Esophagus muscularis mucosa (tissue), 4 donors: ENCODE measurements at places on chromosomes 3 and 15. TPM values are rescaled to one million over a fixed set of nuclear protein-coding genes. Genes with fewer than 3 reads are reported as not detected.

DNA sequence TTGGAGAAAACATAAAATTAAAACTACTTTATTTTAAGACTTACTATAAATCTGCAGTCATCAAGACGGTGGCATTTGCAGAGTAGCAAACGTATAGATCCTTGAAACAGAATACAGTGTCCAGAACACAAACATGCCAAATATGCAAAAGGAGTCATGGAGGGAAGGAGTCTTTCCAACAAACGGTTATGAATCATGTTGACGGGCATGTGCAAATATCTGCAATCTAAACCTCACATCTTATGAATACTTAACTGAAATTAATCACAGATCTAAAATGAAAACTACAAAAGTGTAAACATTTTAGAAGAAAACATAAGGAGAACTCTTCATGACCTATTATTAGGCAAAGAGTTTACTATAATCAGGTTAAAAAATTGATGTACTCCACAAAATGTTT lies 69.4 kb downstream of the TFRC start:
- DNase-seq: no peak

GRCh38 chr3:158158969-158159368 lies 49.1 kb downstream of the RSRC1 start:
- DNase-seq: no peak

GRCh38 chr3:50047426-50047825 lies 41.3 kb upstream of the RBM5 start:
- DNase-seq: no peak

- no peak for DNase-seq
These were observed 72.7 kb upstream of the ABI3BP start for GRCh38 chr3:101065962-101066361.

GRCh38 chr3:138060792-138061191 lies 50.8 kb downstream of the CLDN18 start:
- DNase-seq: no peak

DNA sequence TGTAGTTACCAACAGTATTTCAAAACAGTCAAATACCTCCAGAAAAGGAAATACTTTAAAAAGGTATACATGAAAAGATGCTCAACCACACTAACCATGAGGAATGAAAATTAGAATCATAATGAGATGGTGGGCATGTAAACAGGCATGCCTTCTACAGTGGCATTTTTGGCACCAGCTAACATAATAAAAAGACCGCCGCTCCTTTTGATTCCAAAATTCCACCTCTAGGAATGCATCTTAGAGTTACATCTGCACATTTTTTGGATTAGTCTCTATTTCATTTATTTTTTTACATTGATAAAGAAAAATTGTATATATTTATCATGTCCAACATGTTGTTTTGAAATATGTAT lies 37.0 kb upstream of the SPTBN5 start:
- DNase-seq: no peak

DNA sequence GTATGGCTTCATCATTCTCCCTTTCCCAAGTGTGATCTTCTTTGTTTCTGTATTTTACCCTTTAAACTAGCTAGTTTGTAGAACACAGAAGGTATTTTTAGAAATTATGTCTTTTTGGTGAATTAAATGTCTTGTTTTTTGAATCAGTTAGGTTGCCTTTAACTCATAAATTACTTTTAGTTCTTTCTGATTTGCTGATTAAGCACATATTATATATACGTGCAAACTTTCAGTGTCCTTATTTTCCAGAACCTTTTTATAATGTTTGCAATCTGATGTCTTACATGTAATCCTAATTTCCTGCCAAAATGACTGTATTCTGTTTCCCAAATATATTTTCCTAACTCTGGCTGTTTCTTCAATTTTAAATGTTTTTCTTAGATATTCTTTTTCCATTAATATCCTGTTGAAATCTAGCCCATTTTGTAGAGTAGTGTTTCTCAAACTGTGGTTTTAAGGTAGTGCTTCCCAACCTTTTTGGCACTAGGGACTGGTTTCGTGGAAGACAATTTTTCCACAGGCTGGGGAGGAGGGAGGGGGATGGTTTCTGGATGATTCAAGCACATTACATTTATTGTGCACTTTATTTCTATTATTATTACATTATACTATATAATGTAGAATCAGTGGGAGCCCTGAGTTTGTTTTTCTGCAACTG lies 51.8 kb downstream of the CHD2 start:
- DNase-seq: no peak

DNA sequence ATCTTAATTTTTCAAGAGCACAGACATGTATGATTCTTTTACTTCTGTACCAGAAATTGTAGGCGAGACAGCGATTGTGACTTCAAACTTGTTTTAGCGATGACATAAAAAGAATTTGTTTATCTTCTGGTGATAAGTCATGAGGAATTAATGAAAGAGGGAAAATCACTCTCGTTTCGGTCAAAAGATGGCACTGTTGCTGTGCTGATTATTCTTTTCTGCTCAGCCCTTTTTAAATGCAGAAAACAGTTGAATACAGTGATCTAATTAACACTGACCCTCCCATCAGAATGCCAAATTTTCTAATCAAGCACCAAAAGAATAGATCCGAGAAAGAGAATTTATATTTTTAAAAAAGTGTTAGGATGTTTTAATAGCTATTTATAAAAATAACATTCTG lies 52.6 kb downstream of the NSUN3 start:
- DNase-seq: no peak

DNA sequence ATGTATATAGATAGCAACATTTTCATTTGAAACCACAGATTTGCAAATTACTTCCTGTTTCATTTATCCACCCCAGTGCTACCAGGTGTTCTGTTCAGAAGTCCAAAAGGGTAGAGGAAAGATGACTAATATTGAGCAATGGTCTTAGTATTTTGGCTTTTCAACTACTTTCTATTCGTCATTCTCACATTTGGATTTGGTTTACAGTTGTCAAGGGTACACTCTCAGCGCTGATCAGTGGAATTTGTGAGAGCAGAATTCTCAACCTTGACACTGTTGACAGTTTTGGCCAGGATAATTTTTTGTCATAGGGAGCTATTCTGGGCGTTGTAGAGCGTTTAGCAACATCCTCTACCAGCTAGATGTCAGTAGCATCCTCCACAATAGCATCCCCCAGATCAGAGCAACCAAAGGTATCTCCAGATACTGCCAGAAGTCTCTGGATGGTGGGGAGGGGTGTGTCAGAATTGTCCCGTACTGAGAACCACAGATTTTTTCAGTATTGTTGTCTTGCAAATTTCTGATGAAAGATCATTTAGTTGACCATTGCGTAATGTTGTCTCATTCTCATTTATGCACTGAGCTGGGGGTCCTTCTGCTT lies 4.2 kb downstream of the HMCES start:
- no peak for DNase-seq

DNA sequence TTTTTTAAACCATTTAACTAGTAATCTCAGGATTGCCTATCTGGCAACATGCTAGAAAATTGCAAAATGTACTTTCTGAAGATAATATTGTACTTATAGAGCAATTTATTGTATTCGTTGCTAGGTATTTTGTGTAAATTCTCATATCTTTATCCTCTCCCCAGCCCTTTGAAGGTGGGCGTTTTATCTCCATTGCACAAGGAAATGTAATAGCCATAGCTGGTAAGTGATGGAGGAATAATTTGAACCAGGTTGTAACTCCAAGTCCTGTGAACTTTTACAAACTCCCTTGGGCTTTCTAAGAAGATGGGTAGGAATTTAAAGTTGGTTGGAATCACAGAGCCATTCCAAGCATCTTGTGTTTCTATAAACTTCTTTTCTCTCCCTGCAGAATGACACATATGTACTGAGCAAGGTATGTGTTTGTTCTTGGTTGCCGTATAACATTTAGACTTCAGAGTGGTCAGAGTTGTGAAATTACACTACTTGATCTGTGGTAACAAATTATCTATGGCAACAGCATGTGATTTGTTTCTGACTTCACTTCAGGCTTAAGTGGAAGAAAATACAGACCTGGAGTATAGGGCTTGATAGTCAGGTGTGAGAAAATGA lies 170.9 kb downstream of the AKAP13 start:
- DNase-seq: no peak

DNA sequence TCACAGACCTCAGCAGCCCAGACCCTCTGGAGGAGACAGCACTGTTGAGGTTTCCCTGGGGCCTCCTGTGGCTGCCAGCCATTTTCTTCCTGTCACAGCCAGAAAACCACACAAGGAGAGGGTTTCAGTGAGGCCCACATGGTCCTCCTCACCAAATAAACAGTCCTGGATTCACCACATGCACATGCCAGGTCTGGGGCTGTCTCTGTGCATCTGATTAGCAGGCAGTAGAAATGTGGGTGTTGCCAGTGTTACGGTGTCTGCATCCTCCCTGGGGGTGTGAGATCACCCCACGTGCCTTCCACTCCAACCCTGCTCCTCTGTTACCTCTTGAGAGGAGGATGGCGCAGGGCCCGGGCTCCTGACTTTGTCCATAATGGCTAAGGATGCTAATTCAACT lies 140.4 kb downstream of the CHDH start:
- DNase-seq: no peak

DNA sequence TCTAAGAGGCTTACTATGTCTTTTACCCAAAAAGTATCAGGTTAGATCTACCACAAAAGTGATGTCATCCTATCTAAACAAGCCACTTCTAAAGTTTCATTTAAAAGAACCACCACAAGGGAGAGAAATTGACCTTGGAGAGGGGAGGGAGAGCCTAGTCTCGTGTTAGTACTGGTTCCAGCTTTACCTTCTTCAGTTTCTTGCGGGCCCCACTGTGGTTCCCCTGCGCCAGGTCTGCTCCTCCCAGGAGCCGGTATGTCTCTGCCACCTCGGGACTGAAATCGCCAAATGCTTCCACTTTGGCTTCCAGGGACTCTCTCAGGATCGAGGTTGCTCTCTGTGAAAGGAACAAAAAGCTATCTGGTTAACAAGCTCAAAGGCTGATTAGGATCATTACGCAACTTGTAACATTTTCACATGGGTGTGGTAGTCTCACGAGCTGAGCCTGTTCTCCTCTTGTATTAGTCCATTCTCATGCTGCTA lies 51.1 kb downstream of the SYNM start:
- DNase-seq: no peak

DNA sequence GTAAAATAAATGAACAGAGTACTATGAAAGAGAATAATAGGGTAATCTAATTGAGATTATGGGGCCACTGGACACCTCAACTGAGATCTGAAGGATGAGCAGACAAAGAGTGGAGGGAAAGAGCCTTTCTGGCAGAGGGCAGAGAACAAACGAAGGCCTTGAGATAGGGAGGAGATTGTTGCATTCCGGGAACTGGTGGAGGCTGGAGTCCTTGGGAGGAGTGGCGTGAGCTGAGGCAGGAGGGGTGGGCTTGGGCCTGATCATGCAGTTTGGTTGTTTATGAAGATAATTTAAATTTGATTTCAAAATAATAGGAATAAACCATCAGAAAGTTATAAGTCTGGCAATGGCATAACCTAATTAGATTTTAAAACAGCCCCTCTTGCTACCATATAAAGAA lies 59.5 kb upstream of the GALNT15 start:
- no peak for DNase-seq

DNA sequence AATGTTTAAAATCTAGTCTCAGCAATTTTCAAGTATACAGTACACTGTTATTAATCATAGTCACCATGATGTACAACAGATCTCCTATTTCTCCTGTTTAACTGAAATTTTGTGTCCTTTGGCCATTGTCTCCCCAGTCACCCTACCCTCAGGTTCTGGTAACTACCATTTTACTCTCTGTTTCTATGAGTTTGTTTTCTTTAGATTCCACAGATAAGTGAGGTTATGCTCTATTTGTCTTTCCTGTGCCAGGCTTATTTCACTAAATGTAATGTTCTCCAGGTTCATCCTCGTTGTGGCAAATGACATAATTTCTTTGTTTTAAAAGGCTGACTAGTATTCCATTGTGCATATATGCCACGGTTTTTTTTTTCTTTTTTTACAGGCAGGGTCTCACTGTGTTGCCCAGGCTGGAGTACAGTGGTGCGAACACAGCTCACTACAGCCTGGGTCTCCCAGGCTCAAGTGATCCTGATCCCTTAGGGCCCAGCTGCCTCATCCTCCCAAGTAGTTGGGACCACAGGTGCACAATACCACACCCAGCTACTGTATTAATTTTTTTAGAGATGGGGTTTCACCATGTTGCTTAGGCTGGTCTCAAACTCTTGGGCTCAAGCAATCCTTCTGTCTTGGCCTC lies 50.0 kb downstream of the RAB7A start:
- no peak for DNase-seq

DNA sequence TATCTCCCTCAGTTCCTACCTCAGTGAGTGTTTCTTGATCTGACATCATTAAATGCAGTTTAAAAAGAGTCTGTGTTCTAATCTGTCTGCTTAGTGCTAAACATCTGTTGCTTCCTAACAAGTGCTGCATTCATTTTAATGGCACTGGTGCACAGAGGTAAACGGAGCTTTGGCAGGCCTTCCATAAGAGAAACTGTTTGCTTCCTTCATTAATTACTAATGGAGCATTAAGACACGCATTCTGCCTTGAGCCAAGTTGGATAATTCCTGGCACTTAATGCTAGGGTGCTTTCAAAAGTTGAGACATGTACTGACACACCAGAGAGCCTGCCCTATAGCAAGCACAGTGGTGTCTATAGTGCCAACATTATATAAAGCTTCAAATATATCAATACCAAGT lies 34.7 kb downstream of the SCG5 start:
- DNase-seq: no peak

DNA sequence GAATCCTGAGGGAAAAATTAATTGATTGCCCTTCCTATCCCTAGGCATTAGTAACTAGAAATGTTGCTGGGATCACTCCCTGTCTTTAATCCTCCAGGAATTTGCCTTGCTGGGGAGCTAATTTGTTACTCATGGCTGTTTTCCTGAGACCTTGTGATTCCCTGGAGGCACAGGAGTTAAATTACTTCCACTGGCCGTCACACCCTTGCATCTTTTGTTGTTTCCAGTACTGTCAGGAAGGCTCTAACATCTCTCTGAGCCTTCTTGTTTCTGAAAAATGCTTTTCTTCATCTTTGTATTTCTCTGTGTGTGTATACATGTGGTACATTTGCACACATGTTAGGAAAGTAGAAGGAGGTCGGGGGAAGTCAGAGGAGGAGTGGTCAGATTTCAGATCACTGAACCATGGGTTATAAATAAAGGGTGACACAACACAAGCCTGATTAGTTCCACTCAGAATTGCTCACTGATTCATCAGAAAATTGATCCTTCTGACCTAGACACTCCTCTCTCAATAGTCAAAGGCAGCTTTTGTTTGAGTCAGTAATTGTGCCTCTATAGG lies 23.5 kb upstream of the LRRFIP2 start:
- DNase-seq: no peak

DNA sequence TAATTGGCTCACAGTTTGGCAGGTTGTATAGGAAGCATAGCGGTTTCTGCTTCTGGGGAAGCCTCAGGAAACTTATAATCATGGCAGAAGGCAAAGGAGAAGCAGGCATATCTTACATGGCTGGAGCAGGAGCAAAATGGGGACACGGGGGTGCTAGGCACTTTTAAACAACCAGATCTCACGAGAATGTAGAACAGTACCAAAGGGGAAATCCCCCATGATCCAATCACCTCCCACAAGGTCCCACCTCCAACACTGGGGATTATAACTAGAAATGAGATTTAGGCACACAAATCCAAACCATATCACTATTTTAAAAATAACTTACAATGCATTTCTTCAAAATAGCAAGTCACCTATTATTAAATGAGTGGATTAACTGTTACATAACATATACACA lies 47.1 kb upstream of the ANKRD28 start:
- no peak for DNase-seq

Gene SOX2
- 7.3 TPM for total RNA-seq

Gene FBLN2
- 130 TPM for total RNA-seq

Gene VIPR1
- total RNA-seq: 3.0 TPM

Gene DUOXA1
- total RNA-seq: 0.52 TPM

Gene NR1I2
- not detected for total RNA-seq

Gene IQCF5
- not detected for total RNA-seq

Gene ASB14
- not detected for total RNA-seq

Gene UBE3A
- total RNA-seq: 76.3 TPM

Gene ADAMTSL3
- 16.6 TPM for total RNA-seq

Gene FRMD4B
- total RNA-seq: 22.0 TPM
